ENCODE measurements at places on chromosomes 5 and 9.

- no peak for DNase-seq
These were observed 96.3 kb downstream of the ANKRD33B start for GRCh38 chr5:10660135-10660534.

- no peak for DNase-seq
These were observed 548.8 kb downstream of the CTNND2 start for GRCh38 chr5:11355491-11355890.

DNA sequence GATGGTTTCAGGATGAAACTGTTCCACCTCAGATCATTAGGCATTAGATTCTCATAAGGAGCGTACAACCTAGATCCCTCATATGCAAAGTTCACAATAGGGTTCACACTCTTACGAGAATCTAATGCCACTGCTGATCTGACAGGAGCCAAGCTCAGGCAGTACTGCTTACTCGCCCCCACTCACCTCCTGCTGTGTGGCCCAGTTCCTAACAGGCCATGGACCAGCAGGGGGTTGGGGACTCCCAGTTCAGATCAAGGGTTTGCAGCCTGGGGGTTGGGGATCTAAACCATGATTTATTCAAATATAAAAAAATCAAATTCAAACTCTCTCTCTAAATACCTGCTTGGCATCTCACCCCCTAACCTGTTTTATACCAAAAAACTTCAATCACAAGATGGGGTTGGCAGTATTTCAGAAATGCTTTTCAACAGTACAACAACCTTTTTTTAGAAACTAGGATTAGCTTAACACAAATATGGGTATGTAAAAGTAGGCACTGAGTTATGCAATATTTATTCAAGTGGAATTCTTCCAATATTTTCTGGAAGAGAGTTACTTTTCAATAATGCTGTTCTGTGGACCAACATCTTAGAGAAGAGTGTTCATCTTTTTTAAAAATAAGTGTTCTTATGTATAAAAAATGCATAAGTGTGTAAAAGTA lies 30.1 kb upstream of the SLC12A2 start:
- DNase-seq: no peak

GRCh38 chr5:21774801-21775200 lies 1078.3 kb downstream of the CDH12 start:
- DNase-seq: peak; percentile 22

GRCh38 chr5:427415-428087 lies 15.4 kb upstream of the EXOC3 start:
- no peak for DNase-seq

DNA sequence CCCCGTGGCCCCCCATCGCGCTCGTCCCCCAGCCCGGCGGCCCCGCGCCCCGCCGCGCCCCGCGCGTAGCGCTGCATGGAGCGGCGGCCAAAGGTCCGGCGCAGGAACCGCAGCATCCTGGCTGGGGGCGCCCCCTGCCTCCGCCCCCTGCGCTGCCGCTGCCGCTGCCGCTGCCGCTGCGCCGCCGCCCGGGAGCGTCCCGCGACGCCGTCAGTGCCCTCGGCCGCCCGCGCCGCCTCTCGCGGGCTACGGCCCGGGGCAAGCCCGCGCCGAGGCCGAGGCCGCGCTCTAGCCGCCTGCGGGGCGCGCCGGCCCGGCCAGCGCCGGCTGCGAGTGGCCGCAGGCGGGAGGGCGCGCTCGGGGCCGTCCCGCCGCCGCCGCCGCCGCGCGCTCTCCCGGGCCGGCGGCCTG lies 523 bp downstream of the EPB41L4B start:
- DNase-seq: no peak

DNA sequence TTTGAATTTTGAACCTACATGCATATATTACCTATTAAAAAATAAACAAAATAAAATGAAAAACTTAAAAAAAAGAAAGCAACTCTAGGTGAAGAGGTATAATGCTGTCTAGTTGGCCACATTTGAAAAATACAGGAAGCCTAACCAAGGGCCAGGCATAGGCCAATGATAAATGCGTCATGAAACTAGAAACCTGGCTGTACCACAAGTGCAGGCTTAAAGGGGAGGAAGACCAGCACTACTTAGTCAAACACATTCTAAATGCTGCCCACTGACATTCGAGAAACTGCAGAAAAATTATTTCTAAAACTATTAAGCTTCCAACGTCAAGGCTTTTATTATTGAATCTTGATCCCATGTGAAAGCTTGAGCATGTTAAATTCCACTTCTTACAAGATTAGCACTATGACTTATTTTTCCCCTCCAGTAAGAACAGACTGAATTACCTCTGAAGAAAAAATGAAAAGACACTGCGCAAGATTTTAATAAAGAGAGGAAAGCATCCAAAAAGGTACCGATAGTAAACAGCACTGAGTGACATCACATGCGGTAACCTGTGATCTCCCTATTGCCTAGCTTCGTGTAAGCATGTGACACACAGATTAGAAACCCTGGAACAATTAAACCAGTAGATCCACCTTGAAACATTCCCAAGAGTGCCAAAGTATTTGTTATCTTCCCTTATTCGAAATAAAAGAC lies 16.2 kb downstream of the CDC14B start:
- DNase-seq: no peak

DNA sequence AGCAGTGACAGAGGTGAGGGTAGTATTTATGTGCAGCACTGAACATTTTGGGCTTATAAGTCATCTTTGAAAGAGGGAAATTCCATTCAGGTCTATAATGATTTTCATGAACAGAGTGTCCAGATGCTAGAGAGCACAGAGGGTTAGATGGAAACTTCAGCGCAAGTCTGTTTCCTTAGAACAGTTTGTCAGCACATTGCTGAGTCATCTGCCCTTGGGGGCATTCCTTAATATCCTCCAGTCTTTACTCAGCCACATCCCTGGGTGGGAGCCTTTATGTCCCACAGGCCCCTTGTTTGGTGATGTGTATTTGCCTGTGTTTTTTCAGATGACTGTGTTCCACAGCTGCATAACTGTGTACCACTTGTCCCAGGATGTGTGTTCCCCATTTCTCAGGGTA lies 138.5 kb upstream of the S1PR3 start:
- DNase-seq: no peak

DNA sequence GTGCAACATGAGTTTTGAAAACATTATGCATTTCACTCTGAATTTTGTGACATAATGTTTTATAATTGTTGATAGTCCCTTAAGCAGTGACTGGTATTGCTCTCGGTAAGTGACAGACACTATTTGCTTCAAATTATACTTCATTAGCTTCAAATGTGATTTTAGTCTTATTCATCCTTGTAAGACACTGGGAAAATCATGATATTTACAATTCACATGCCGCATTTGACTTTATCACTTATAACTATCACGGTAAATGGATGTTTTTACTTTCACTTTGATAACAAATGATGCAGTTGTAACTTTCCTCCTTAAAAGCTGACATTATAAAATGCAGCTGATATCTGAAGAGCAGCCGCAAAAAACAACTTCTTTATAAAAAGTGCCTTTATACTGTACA lies 44.1 kb upstream of the ITGA2 start:
- no peak for DNase-seq

DNA sequence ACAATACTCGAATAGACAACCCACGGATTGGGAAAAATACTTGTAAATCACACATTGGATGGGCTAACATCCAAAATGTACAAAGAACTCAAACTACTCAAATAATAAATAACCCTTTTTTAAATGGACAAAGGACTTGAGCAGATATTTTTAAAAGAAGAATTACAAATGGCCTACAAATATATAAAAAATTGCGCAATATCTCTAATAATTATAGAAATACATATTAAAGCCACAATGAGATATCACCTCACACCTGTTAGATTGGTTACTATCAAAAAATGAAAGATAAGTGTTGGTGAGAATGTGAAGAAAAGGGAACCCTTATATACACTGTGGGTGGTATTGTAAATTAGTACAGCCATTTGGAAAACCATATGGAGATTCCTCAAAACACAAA lies 40.8 kb upstream of the ADAMTS19 start:
- DNase-seq: no peak

DNA sequence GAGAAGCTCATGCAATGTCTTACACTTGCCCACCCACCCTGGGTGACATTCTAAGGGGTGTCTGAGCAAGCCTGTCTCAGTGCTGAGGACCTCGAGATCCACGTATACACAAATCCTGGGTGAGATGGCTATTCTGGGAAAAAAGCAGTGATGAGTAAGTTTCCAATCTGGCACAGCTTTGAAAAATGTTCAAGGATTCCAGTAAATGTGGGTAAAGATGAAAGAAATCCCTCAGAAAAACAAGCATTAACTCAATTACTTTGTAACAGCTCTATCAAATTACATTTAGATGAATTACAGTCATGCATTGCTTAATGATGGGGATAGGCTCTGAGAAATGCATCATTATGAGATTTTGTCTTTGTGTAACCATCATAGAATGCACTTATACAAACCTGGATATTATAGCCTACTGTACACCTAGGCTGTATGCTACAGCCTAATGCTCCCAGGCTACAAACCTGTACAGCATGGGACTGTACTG lies 26.9 kb downstream of the GOLM1 start:
- no peak for DNase-seq

DNA sequence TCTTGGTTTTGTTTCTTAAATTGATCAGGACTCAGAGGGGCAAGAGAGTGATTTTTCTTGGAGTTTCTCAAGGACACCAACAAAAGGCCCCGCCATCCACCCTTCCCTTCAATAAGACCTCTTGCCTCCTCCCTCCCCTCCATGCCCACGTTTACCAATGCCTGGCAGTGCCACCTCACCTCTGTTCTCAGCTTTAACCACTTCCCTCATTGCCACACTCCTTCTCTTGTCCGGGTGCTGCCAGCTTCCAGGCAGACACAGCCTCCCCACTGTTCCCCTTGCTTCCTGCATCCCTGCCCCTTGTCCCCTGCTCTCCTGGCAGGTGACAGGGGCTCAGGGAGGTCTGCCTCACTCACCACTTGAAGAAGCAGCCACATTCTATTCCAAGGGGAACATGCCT lies 90.8 kb downstream of the LHX2 start:
- no peak for DNase-seq

DNA sequence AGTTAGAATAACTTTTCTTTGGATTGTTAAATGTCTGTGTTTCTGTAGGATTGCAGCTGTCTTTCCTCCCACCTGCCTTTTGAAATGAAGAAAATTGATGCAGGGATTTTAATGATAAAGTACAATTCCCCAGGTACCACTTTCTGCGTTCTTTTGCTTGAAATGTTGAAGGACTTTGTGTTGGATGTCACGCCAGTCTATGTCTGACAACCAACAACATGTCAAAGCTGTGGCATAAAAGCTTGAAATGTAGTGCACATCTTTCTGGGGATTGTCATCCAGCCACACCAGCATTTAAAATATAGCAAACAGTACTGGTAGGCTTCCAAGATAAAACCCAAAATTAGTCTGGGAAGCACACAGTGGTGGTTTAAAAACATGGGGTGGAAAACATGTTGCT lies 381.4 kb downstream of the TMEM161B start:
- no peak for DNase-seq

DNA sequence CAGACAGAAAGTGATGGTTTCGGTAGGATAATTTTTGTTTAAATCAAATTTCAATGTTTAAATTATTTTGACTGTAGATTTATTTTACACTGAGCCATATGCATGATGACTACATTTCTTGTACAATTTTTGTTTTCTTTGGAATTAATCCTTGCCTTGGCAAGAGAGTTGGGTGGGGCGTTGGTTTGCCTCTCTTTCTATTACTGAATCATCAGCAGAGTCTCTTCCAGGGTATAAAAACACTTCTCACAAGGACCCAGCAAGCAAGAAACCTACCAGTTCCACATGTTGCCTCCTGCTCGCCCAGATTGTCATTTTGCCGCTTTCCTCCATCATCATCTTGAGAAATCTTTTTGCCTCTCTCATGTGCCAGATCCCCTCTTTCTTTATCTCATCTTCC lies 455.0 kb upstream of the DMAC1 start:
- no peak for DNase-seq

GRCh38 chr9:128548876-128549275 lies 3.5 kb upstream of the SPTAN1 start:
- no peak for DNase-seq

DNA sequence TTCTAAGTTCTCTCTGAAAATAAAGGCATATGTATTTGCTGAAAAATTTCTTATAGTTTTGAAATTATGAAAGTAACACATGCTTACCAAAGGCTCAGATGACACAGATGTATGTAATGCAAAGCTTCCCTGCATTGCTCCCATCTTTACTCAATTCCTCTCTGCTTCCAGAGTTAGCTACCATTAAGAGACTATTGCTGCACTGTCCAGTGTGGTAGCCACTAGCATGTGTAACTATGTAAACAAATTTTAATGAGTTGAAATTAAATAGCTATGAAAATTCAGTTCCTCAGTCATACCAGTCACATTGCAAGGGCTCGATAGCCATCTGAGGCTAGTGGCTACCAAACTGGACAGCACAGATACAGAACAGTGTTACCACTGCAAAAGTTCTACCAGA lies 17.9 kb downstream of the FRMD3 start:
- DNase-seq: no peak
